Hematopoietic multipotent progenitor cell treated with erythropoietin and hydrocortisone succinate and interleukin-3 and kit ligand, for 4 days (in vitro differentiated cells): ENCODE measurements at places on chromosomes 2 and 18.
A peak's percentile ranks its signal among the peaks of the same experiment; 100 is the strongest.

DNA sequence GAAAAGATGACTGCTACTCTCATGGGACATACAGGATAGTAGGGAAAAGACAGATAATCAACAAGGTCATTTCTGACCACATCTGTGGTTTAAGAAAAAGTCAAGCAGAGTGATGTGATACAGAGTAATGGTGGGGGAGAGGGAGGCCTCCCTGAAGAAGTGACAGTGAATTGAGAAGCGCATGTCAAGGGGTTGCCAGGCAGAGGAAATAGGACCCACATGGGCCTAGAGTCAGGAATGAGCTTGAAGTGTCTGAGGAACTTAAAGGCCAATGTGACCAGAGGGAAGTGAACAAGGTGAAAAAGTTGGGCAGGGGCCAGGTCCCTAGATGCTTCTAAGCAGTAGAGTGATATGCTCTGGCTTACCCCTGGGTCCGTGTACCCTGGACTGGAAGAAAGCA is 113.5 kb upstream of the PPP1CB start:
- DNase-seq = no peak

DNA sequence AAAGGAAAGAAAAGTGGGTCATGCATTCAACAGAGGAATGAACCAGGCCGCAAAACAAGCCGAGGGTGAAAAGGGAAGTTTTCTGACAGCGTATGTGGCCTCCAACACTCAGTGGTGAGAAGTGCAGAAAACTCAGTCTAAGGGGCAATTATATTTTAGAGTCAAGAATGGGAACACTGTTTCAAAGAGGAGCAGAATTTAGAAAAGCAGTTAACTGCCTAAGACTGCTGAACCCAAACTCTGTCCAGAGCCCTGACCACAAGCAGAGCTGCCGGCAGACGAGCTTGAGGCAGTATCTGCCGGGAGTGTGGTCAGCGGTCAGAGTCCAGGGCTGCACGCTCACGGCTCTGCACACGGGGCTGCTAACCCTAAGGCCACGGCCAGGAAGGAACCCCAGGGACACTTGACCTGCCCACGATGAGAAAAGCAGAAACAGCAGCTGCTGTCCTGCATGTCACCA is 347.0 kb upstream of the ID2 start:
- DNase-seq = peak; percentile 64

DNA sequence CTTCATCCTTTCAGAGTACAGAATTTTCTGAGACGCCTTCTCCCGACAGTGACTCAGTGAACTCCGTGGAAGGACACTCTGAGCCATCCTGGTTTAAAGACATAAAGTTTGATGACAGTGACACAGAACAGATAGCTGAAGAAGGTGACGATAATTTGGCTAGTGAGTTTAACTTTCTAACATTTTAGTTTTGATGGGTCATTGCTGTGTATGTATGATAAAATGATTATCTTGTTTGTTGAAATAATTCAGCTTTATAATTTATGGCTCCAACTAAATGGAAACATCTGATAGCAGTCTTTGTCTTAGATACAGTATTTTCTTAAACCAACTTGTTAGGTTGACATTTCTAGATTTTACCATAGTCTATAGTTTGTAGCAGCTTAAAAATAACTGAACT is 38.1 kb downstream of the PIKFYVE start:
- DNase-seq = no peak

GRCh38 chr2:171972329-171972982 is 27.3 kb upstream of the METAP1D start:
- DNase-seq = no peak

DNA sequence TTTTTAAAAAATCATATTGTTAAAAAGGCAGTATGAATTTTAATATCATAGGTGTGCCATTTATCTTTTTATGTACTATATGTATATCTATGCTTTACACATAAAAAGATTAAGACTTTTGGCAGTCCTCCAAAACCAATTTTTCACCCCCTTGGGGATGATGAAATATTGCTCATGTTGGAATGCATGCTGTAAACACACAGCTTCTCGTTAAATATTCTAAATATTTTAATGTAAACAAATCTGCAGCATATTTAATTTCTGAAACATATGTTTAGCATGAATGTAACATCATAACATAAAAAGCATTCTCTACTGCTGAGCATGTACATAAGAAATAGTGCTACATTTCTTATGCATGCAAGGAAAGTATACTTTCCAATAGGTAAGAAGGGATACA is 484.3 kb upstream of the LRATD1 start:
- DNase-seq = no peak

DNA sequence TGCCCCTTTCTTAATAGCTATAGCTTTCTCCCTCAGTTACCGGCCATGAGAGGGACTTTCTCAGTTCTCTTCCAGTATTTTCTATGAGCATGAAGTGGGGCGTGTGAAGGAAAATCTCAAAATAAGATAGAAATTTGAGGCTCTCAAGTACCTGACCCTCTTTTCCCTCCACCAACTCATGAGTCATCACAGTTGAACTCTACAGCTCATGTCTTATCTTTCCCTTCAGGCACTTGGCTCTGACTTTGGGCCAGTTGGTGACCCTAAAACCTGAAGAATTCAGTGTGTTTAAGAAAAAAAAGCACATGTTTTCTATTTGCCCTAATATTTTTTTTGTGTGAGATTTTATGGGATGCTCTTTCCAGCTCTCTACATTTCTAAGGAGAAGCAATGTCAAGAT is 896.7 kb upstream of the ZEB2 start:
- peak; percentile 58 for DNase-seq

DNA sequence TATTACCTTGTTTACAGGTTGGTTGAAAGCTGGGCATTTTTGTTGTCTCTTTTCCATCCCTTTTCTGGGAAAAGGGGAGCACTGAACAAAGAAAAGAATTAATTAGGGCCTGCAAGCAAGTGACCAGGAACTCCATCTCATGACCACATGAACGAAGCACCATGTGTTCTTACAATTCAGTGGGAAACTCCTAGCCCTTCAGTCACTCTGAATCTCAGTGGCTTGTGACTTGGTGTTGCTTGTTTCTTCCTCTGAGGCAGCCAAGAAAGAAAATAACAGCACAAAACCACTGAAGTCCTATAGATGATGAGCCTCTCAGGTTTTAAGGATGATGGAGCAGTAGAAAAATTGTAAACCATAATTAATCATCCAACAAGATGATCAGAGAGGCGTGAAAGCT is 129.1 kb upstream of the CAB39 start:
- DNase-seq = no peak

DNA sequence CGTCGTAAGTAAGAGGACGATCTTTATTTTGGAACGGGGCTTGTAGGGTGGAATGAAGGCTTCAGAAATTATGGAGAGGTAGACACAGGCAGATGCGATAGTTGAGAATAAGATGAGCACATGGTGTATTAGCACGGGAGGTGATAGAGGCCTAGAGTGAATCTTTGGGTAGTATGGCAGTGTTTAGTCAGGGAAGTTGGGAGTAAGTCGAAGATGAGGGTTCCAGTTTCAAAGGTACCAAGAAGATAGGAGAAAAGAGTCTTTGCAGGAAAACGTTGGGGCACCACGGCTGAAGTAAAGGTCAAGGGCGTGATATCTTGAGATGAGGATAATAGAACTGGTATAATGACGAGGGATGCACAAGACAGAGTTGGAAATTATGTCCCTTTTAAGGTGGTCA is 654 bp downstream of the PIK3C3 start:
- DNase-seq = peak; percentile 26

GRCh38 chr2:223856584-223856983 is 19.2 kb upstream of the AP1S3 start:
- no peak for DNase-seq

DNA sequence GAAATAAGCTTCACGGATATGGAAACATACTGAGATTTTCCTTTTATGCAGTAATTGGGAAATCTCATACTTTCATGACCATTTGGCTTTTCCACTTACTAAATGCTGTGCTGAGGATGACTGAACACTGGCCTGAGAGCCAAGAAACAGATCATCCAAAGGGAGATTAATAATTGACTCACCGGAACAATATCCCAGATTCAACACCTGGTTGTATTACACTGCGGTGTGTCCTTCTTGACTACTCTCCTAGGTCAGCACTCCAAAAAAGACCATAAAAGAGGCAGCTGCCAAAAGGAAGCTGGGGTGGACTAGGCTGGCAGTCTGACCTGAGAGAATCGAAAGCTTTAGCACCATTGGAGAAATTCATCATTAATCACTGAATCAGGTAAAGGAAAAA is 469.1 kb downstream of the CBLN2 start:
- no peak for DNase-seq

- DNase-seq = no peak
These were observed 4.7 kb downstream of the ANKRD62 start for GRCh38 chr18:12098374-12098773.

DNA sequence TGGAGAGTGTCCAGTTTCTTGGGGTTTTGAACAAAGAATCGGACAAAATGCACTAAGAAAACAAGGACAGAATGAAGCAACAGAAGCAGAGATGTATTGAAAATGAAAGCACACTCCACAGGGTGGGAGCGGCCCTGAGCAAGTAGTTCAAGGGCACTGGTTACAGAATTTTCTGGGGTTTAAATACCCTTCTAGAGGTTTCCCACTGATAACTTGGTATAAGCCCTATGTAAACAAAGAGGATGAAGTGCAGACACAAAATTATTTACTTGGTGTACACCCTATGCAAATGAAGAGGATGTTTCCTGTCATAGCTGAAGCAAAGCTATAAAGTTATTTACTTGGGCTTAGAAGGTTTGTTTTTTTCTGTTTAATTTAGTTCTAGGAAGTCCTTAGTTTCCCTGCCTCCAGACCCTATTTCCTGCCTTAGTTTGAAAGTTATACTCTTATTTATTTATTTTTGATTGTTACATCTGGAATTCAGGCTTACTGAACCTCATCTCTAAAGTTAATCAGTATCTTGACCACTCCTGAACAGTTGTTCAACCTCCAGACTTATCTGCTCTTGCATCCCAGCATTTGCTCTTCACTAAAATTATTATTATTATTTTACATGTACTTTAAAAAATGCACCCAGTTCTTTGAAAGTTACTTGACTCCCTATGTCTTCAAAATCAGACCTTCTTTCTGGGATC is 193.5 kb downstream of the SPP2 start:
- DNase-seq = no peak

GRCh38 chr2:199197448-199197847 is 260.3 kb downstream of the SATB2 start:
- no peak for DNase-seq

DNA sequence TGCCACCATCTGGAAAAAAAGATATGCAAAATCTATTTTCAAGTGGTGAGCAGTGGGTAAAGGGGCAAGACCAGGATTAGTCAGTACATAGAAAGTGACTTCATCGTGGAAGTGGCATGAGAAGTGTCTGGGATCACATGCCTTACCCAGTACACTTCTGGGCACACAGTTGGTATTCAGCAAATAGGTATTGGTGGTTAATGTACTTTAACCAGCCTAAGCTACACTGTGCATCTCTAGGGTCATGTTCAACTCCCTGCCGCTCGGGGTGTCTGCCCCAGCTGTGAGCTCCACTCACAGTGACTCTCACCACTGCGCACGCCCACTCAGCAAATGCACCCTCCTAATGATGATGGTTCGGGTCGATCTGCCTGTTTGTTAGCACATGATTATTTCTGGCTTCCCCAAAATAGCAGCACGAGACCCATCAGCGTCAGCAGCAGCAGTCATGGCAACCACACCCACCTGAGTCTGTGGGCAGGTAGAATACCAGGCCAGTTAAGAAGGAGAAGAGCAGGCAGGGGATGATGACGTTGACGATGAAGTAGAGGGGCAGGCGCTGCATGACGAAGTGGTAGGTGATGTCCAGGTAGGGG is 11.1 kb downstream of the CHRNA1 start:
- DNase-seq = no peak

- DNase-seq = no peak
These were observed 37.1 kb upstream of the SMAD7 start for GRCh38 chr18:48987821-48988220.

GRCh38 chr18:79829136-79829854 is 31.6 kb downstream of the KCNG2 start:
- no peak for DNase-seq

GRCh38 chr2:44825702-44826101 is 115.8 kb upstream of the SIX3 start:
- DNase-seq = no peak

GRCh38 chr2:112803691-112804521 is 19.6 kb upstream of the IL1A start:
- DNase-seq = peak; percentile 56

DNA sequence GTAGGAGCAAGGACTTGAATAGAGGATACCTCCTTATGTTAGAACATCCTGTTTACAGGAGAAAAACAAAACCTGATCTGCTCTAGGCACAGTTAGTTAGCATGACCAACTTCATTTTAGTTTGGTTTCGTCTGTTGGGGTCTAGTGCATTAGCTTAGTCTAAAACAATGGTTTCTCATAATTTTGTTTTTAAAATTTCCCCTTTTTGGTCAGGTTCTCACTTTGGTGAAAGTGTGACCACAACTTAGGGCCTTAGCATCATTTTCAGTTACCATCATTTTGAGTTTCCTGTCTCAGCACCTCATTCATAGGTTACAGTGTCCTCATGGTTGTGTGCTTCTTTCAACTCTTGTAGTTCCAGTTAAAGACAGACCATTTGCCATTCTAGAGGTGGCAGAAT is 1277.0 kb upstream of the SLC39A10 start:
- no peak for DNase-seq

- DNase-seq = no peak
These were observed 38.9 kb downstream of the RHBDD1 start for GRCh38 chr2:226874749-226875148.

DNA sequence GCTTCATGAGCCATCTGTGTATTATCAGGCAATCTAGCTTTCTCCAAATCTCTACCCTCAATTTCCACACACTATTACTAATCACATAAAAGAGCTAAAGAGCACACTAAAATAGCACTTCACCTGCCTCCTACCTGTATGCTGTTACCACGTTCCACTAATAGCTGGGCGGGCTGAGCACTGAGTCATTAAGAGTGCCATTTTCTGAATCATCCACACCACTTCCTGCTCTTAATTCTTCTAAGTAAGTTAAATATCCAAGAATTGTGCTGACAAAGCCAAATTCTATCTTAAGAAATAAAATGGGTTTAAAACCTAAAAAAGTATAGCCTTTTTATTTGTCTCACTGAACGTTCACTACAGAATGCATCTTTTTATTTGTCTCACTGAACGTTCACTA is 35.7 kb downstream of the NOL10 start:
- no peak for DNase-seq

DNA sequence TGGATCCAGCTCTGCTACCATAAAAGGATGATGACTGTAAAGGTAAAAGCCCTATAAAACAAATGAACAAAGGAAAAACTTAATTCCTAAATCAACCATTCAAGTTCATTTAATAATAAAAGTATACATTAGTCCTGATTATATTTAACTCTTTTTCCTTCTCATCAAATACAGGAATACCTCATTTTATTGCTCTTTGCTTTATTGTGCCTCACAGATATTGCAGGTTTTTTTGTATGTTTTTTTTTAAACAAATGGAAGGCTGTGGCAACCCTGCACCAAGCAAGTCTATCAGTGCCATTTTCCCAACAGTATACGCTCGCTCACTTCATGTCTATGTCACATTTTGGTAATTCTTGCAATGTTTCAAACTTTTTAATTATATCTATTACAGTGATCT is 38.2 kb downstream of the USP37 start:
- no peak for DNase-seq

- DNase-seq = peak; percentile 85
These were observed 140.3 kb downstream of the TRIB2 start for GRCh38 chr2:12856934-12857601.

GRCh38 chr2:41963661-41964525 is 83.9 kb upstream of the PKDCC start:
- DNase-seq = no peak

GRCh38 chr2:228066126-228066798 is 115.2 kb downstream of the SPHKAP start:
- no peak for DNase-seq
